ENCODE measurements at places on chromosomes 13 and 19.

- no peak overlapping the region for H3K4me3 ChIP-seq
- peak; percentile 37 for DNase-seq
- peaks cover 19% of the 10 kb centered on the region for H3K27me3 ChIP-seq
- no peaks in the 10 kb centered on the region for H3K36me3 ChIP-seq
- H3K4me1 ChIP-seq, result peaks cover 11% of the 10 kb centered on the region
Measured at GRCh38 chr19:28793391-28794168, 419.4 kb downstream of the UQCRFS1 start.

DNA sequence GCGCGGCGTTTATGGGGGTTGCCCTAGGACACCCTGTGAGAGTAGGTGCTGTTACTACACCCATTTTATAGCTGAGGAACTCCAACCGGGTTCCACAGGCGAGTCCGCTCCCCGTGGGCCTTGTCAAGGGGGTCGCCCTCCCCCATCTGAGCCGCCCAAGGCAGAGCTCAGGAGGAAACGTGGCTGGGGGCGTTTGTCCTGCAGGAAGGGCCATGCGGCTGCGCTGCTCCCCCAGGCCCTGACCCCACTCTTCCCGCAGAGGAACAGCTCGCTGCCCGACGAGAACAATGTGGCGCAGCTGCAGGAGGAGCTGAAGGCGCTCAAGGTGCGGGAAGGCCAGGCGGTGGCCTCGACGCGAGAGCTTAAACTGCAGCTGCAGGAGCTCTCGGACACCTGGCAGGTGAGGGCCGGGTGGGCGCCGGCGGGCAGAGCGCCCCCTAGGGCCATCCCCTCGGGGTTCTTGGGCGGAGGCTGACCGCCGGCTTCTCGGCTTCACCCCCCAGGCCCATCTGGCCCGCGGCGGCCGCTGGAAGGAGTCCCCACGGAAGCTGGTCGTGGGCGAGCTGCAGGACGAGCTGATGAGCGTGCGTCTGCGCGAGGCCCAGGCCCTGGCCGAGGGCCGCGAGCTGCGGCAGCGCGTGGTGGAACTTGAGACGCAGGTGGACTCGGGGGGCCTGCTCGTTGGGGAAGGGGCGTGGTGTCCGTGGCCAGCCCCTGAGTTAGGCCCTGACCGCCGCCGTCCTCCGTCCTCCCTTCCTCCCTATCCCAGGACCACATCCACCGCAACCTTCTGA, 12.4 kb downstream of the PRR36 start:
- peaks cover 20% of the 10 kb centered on the region for H3K4me1 ChIP-seq
- no peaks in the 10 kb centered on the region for H3K27me3 ChIP-seq

DNA sequence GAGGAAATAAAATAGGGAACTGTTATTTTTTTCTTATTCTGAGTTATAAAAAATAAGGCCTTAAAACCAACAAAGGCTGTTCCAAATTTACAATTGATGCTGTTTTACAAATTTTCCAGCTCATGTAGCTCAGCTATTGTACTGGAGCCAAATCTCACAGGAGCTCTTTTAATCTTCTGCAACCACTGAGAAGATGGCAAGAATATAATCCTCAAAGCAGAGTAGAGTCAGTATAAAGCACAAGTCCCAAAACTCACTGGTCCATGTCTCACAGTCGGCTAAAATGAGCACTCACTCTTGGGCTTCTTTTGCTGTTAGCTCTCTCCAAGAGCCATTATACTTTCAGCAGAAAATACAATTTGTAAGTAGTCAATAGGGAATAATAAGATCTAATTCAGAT, 1074.4 kb upstream of the PRR20A start:
- DNase-seq, result no peak
- H3K27ac ChIP-seq, result no peak overlapping the region
- no peaks in the 10 kb centered on the region for H3K27me3 ChIP-seq
- no peak overlapping the region for H3K4me3 ChIP-seq

- H3K27ac ChIP-seq, result peak overlapping the region; percentile 100
- H3K4me1 ChIP-seq, result peaks cover 45% of the 10 kb centered on the region
- no peaks in the 10 kb centered on the region for H3K27me3 ChIP-seq
- no peak overlapping the region for H3K4me3 ChIP-seq
- H3K36me3 ChIP-seq, result peaks cover 8% of the 10 kb centered on the region
Measured at GRCh38 chr19:47107953-47108746, 5.4 kb downstream of the ZC3H4 start.

DNA sequence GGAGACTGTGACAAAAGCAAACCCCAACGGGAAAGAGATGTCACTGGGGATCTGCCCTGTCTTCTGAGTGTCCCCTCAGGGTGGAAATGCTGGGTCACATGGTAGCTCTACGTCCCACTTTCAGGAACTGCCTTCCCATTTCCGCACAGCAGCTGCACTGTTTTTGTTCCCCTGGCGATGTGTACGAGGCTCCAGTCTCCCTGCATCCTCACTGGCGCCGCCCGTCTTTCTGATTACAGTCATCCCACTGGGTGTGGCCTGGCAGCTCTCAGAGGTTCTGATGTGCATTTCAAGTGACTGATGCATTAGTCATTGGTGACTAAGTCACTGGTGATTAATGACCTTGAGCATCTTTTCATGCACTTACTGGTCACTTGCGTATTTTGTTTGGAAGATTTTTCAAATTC, 21.2 kb downstream of the PCID2 start:
- H3K27me3 ChIP-seq, result no peaks in the 10 kb centered on the region
- H3K27ac ChIP-seq, result peak overlapping the region; percentile 5
- no peaks in the 10 kb centered on the region for H3K4me1 ChIP-seq
- no peak overlapping the region for H3K4me3 ChIP-seq
- peak; percentile 72 for DNase-seq

DNA sequence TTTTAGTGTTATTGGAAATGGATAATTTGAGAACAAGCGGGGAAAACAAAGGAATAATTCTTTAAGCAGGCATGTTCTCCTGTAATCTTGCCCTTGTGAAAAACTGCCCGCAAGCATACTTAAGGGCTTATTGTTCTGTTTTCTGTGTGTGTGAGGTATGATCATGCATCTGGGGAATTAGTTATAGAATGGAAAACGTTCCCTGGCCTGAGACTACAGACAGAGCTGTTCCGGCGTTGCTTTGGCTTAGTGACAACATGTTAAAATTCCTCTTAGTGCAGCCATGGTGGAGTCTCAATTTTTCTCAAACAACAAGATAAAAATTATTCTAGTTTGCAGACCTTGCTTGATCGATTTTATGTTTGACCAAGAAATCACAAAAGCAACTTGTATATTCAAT, 560.2 kb upstream of the SPRY2 start:
- H3K4me3 ChIP-seq, result no peak overlapping the region
- H3K27me3 ChIP-seq, result no peaks in the 10 kb centered on the region
- H3K27ac ChIP-seq, result no peak overlapping the region
- H3K36me3 ChIP-seq, result no peaks in the 10 kb centered on the region
- no peaks in the 10 kb centered on the region for H3K4me1 ChIP-seq
- DNase-seq, result peak; percentile 57

- no peak for DNase-seq
- no peaks in the 10 kb centered on the region for H3K4me1 ChIP-seq
- H3K27me3 ChIP-seq, result no peaks in the 10 kb centered on the region
- H3K36me3 ChIP-seq, result no peaks in the 10 kb centered on the region
- no peak overlapping the region for H3K4me3 ChIP-seq
- H3K27ac ChIP-seq, result no peak overlapping the region
Measured at GRCh38 chr19:32824916-32825608, 44.5 kb downstream of the SLC7A9 start.

- no peak for DNase-seq
- H3K27me3 ChIP-seq, result no peaks in the 10 kb centered on the region
- H3K27ac ChIP-seq, result no peak overlapping the region
- no peaks in the 10 kb centered on the region for H3K36me3 ChIP-seq
- no peak overlapping the region for H3K4me3 ChIP-seq
- H3K4me1 ChIP-seq, result no peaks in the 10 kb centered on the region
Measured at GRCh38 chr13:34413538-34414210, 528.4 kb upstream of the NBEA start.

DNA sequence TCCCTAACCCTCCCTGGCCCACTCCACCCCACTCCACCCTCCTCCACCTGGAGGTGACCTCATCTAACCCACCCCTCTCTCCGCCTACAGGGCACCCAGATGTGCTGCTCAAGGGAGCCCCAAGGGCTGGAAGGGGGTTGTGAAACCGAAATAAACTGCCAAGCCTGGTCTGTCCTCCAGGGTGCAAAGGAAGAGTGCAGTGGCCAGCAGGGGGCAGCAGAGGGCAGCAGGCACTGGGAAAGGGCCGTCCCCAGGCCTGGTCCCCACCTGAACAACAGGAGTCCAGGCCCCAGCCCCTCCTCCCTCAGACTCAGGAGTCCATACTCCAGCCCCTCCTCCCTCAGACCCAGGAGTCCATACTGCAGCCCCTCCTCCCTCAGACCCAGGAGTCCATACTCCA, 8.4 kb upstream of the BCAM start:
- H3K27ac ChIP-seq, result no peak overlapping the region
- no peaks in the 10 kb centered on the region for H3K36me3 ChIP-seq
- no peaks in the 10 kb centered on the region for H3K4me1 ChIP-seq
- H3K27me3 ChIP-seq, result no peaks in the 10 kb centered on the region
- DNase-seq, result peak; percentile 87

GRCh38 chr19:1266916-1267476, 2.1 kb upstream of the CIRBP start:
- H3K4me1 ChIP-seq, result peaks cover 81% of the 10 kb centered on the region
- peak overlapping the region; percentile 61 for H3K4me3 ChIP-seq
- peak; percentile 80 for DNase-seq

GRCh38 chr13:111639196-111639705, 318.8 kb downstream of the TEX29 start:
- H3K4me3 ChIP-seq, result no peak overlapping the region
- no peak for DNase-seq
- H3K4me1 ChIP-seq, result no peaks in the 10 kb centered on the region
- no peaks in the 10 kb centered on the region for H3K36me3 ChIP-seq

DNA sequence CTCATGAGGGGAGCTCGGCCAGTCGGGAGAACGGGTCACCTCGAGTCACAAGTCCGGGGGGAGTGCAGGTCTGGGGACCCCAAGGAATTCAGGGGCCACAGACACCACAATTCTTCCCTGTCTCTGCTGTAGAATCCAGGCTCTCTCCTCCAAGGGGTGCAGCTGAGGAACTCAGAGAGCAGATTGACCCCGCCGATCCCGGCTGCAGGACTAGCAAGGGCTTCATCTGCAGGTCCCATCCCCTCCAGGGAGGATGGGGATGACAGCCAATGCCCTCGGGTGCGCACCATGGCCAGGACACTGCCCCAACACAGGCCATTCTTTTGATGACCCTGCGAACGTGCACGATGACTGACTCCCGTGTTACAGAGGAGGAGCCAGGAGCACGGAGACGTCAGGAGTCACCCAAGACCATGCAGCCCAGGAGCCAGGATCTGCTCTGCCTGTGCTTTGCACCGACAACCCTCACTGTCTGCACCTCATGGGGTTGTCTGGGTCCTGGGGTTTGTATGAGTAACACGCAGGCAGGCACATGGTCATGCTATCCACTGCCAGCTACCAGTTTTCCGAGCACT, 48.5 kb upstream of the TUBGCP3 start:
- no peak for DNase-seq
- H3K27me3 ChIP-seq, result peaks cover 65% of the 10 kb centered on the region
- no peak overlapping the region for H3K4me3 ChIP-seq
- H3K4me1 ChIP-seq, result no peaks in the 10 kb centered on the region
- no peaks in the 10 kb centered on the region for H3K36me3 ChIP-seq

- peaks cover 82% of the 10 kb centered on the region for H3K36me3 ChIP-seq
- no peaks in the 10 kb centered on the region for H3K27me3 ChIP-seq
- H3K4me3 ChIP-seq, result no peak overlapping the region
- no peak for DNase-seq
- H3K4me1 ChIP-seq, result peaks cover 13% of the 10 kb centered on the region
- no peak overlapping the region for H3K27ac ChIP-seq
Measured at GRCh38 chr19:49918089-49918488, 10.9 kb upstream of the ATF5 start.

DNA sequence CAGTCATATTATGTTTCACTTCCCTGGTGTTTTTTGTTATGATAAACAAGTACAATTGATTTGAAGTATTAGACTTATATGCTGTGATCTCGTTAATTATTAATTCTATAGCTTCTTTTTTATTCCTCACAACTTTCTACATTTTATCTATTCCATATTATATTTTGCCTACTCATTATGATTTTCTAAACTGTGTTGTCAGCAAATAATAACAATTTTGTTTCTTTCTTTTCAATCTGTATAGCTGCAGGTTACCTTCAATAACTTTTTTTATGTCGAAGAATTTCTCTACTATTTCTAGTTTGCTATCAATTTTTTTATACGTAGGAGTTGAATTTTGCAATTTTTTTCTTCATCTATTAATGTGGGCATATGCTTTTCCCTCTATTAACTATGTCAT, 304.4 kb downstream of the PCDH17 start:
- no peak for DNase-seq
- no peaks in the 10 kb centered on the region for H3K36me3 ChIP-seq
- H3K4me1 ChIP-seq, result no peaks in the 10 kb centered on the region
- H3K4me3 ChIP-seq, result no peak overlapping the region
- no peak overlapping the region for H3K27ac ChIP-seq
- H3K27me3 ChIP-seq, result no peaks in the 10 kb centered on the region

GRCh38 chr13:48249018-48249417, 16.0 kb downstream of the ITM2B start:
- peaks cover 80% of the 10 kb centered on the region for H3K4me1 ChIP-seq
- no peak for DNase-seq
- no peak overlapping the region for H3K4me3 ChIP-seq
- no peaks in the 10 kb centered on the region for H3K27me3 ChIP-seq

- peak overlapping the region; percentile 91 for H3K27ac ChIP-seq
- peaks cover 52% of the 10 kb centered on the region for H3K36me3 ChIP-seq
- peaks cover 90% of the 10 kb centered on the region for H3K4me1 ChIP-seq
- no peak overlapping the region for H3K4me3 ChIP-seq
Measured at GRCh38 chr19:11192957-11193939, 4.1 kb downstream of the KANK2 start.

Data from stomach (tissue), 19 donors.